ENCODE measurements at places on chromosomes 12 and 14.

DNA sequence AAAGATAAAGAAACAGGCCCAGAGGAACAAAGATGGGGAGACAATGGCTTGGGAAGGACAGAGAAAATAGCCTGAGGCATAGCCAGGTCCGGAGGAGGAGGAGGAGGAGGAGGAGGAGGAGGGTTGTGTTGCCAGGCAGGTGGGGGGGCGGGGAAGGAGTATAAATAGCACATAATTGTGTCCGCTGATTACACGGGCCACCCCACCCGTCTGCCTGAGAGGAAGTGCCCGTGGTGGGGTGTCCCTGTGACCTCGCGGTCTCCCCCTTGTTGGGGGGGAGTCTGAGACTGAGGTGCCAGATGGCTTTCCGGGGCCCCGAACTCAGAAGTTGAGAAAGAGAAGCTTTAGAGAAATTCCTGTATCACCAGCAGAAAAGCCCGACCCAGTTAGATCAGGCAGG is 1.9 kb upstream of the SP7 start:
- DNase-seq = no peak

DNA sequence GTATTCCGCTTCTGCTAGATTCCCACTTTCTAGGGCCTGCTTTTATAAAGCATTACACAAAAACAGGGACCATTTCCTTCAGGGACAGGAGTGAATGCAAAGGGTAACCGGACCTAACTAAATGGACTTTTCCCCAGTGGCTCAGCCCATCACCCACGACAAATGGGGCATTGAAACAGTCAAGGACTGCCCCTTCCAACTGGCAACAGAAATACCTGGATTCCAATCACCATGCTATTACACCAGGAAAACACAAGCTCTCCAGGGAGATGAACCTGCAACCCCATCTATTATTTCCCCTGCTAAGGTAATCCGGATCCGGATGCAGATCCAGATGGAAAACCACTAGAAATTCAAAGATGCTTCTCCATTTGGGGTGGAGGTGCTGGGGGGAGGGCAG is 1.0 kb downstream of the MPHOSPH9 start:
- no peak for DNase-seq

GRCh38 chr14:90970167-90970600 is 90.3 kb downstream of the RPS6KA5 start:
- DNase-seq = no peak

GRCh38 chr12:128587918-128588317 is 235.8 kb downstream of the SLC15A4 start:
- no peak for DNase-seq

Measured in activated CD4-positive, alpha-beta T cell treated with anti-CD3 and anti-CD28 coated beads, Interleukin-2, amount 50 U/mL, for 24 hours (primary cell).